ENCODE measurements at places on chromosomes 6 and 20.

- H3K27me3 ChIP-seq, result no peaks in the 10 kb centered on the region
- DNase-seq, result no peak
- H3K27ac ChIP-seq, result no peak overlapping the region
Observed at GRCh38 chr6:127436578-127437110, 22.5 kb downstream of the KIAA0408 start.

DNA sequence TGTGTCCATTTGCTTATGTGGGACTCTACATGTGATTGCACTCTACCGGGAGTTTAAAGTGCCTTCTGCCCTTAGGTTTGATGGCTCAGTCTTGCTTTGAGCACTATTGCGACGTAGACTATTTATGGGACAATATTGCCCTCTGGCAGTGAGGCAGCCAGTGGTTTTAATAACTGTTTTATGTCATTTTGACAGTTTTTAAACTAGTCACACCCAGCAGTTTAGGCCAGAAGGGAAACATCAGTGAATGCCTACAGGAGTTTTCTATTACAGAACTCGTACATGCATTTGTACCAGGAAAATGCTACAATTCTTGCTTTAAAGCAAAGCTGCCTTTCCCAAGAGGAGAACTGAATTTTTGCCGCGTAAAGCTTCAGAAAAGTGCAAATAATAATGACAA, 813.7 kb downstream of the KIF16B start:
- no peaks in the 10 kb centered on the region for H3K36me3 ChIP-seq
- no peaks in the 10 kb centered on the region for H3K27me3 ChIP-seq
- no peak overlapping the region for H3K4me3 ChIP-seq
- no peak overlapping the region for H3K27ac ChIP-seq

DNA sequence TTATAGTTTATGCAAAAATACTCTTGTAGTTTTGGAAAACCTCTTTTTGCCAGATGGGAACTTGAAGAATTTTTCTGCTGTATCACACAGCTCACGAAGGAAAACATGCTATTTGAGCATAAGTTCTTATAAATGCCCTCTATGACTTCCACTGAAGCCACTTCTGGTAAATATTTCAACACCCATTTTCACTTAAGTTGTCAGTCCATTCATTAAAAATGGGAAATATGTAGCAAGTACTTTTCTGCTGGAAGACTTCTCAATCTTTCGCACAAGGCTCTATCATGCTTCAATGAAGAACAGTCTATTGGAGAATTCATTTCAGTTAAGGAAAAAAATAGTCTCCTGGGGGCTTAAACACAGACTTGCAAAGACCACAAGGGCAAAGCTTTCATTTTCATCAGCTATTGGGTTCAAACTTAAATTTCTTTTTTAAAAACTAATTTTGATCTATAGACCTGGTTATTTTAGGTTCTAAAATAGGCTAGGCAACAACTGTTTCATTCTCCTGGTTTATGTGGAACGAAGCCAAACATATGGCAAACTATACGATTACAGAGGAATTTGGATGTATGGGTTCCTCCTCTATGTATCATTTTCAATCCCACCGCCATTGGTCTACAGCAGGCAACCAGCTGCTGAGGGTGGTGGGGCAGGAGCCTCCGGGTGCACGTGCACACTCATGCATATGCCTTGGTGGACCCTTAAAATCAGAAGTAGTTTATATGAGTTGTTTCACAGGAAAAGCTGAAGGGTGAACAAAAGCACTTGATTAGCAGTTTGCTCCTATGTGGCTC, 38.7 kb downstream of the LAMA4 start:
- H3K4me3 ChIP-seq, result no peak overlapping the region
- H3K27ac ChIP-seq, result peak overlapping the region; percentile 4
- H3K4me1 ChIP-seq, result peaks cover 41% of the 10 kb centered on the region
- no peak for DNase-seq
- no peaks in the 10 kb centered on the region for H3K27me3 ChIP-seq

GRCh38 chr20:7383216-7383615, 557.0 kb downstream of the HAO1 start:
- H3K4me3 ChIP-seq, result no peak overlapping the region
- H3K36me3 ChIP-seq, result no peaks in the 10 kb centered on the region
- no peak overlapping the region for H3K27ac ChIP-seq
- no peaks in the 10 kb centered on the region for H3K4me1 ChIP-seq
- H3K27me3 ChIP-seq, result no peaks in the 10 kb centered on the region
- no peak for DNase-seq

- H3K36me3 ChIP-seq, result no peaks in the 10 kb centered on the region
- H3K4me3 ChIP-seq, result no peak overlapping the region
- no peak overlapping the region for H3K27ac ChIP-seq
- peak; percentile 60 for DNase-seq
- no peaks in the 10 kb centered on the region for H3K27me3 ChIP-seq
Observed at GRCh38 chr6:170130201-170130621, 160.7 kb downstream of the DLL1 start.

DNA sequence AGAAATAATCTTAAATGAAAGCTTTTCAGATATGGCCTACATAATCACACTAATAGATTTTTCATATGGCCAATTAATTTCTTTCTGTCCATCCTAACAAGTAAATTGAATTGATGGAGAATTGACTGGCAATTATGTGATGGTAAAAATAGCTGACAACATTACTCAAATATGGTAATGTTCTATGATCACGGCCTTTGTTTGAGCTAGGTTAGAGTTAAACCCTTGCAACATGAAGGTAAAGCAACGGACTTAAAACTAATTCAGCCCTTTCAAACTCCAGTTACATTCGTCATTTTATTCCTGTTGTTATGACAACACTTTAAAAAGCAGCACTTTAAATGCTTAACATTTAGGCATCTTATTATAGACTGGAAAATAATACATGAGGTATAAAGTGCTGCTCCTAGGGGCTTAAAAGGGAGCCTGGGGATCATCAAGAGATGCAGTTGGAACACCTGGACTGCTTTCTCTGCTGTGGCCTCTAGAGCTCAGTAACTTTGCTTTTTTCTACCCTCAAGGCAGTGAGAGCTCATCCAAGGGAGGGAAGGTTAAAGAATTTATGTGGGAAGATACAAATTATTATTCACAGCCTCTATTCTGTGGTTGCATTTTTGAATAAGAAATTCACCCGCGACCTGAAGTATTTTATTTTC, 46.9 kb downstream of the RIPOR2 start:
- no peaks in the 10 kb centered on the region for H3K36me3 ChIP-seq
- H3K27ac ChIP-seq, result no peak overlapping the region
- H3K4me3 ChIP-seq, result no peak overlapping the region
- no peaks in the 10 kb centered on the region for H3K27me3 ChIP-seq
- no peaks in the 10 kb centered on the region for H3K4me1 ChIP-seq

- no peak for DNase-seq
- H3K4me1 ChIP-seq, result no peaks in the 10 kb centered on the region
- H3K36me3 ChIP-seq, result no peaks in the 10 kb centered on the region
- H3K4me3 ChIP-seq, result no peak overlapping the region
Observed at GRCh38 chr6:54515013-54515412, 206.8 kb downstream of the TINAG start.

DNA sequence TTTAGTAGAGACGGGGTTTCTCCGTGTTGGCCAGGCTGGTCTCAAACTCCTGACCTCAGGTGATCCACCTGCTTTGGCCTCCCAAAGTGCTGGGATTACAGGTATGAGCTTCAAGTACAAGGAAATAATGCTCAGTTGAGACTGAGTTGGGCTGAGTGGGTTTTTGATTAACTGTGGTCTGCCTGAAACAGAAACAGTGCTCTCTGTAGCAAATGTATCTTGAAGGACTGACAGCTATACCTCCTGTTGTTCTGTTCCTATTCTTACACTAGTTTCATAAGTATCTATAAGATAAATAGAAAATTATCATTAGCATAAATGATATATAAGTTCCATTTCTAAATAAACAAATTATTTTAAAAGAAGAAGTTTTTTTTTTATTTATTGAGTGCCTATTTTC, 142.8 kb upstream of the PTPRK start:
- no peak overlapping the region for H3K4me3 ChIP-seq
- H3K27me3 ChIP-seq, result no peaks in the 10 kb centered on the region
- H3K36me3 ChIP-seq, result no peaks in the 10 kb centered on the region
- no peaks in the 10 kb centered on the region for H3K4me1 ChIP-seq

GRCh38 chr6:77587963-77588362, 64.9 kb upstream of the MEI4 start:
- no peak overlapping the region for H3K27ac ChIP-seq
- H3K4me3 ChIP-seq, result no peak overlapping the region
- no peaks in the 10 kb centered on the region for H3K27me3 ChIP-seq
- H3K4me1 ChIP-seq, result no peaks in the 10 kb centered on the region
- DNase-seq, result no peak
- H3K36me3 ChIP-seq, result no peaks in the 10 kb centered on the region

- no peaks in the 10 kb centered on the region for H3K27me3 ChIP-seq
- no peak overlapping the region for H3K27ac ChIP-seq
- H3K36me3 ChIP-seq, result no peaks in the 10 kb centered on the region
- H3K4me3 ChIP-seq, result no peak overlapping the region
- no peak for DNase-seq
- H3K4me1 ChIP-seq, result no peaks in the 10 kb centered on the region
Observed at GRCh38 chr6:251920-252319, 40.4 kb upstream of the DUSP22 start.

- no peak overlapping the region for H3K4me3 ChIP-seq
- H3K27ac ChIP-seq, result no peak overlapping the region
- H3K27me3 ChIP-seq, result no peaks in the 10 kb centered on the region
Observed at GRCh38 chr20:59895908-59896307, 37.5 kb downstream of the SYCP2 start.

GRCh38 chr6:149147938-149148718, 169.4 kb upstream of the TAB2 start:
- H3K4me1 ChIP-seq, result peaks cover 4% of the 10 kb centered on the region
- no peak for DNase-seq
- no peak overlapping the region for H3K27ac ChIP-seq
- no peaks in the 10 kb centered on the region for H3K36me3 ChIP-seq
- no peaks in the 10 kb centered on the region for H3K27me3 ChIP-seq

DNA sequence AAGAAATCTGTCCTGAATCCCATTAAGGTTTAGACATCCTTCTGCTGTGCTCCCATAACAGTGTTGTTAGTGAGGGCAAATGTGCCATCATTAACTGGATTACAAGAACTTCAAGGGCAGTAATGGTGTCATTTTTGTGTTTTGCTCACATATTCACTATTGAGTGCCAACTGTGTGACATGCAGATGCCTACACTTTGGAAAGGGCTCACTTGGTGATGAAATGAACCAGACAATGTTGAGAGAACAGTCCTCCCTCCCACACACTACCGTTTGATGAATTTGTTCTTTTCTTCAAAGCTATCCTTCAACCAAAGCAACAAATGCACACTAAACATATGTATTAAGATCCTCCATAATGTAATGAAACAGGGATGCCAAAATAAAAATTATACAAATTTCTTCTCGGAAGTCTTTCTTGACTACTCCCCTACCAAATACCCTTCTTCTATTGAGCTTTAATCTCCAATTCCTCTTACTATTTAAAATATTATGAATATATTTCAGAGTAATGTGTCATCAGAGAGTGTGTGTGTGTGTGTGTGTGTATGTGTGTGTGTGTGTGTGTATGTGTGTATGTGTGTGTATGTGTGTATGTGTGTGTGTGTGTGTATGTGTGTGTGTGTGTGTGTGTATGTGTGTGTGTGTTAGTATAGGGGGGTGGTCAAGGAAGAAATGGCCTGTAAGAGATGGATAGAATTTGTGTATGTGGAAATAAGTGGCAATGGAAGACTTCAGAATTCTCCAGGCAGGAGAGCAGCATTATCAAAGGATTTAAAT, 92.3 kb upstream of the ENPP5 start:
- DNase-seq, result no peak
- H3K4me3 ChIP-seq, result no peak overlapping the region
- no peaks in the 10 kb centered on the region for H3K27me3 ChIP-seq
- H3K4me1 ChIP-seq, result no peaks in the 10 kb centered on the region
- no peaks in the 10 kb centered on the region for H3K36me3 ChIP-seq
- no peak overlapping the region for H3K27ac ChIP-seq

GRCh38 chr6:15077961-15078360, 167.9 kb upstream of the JARID2 start:
- no peaks in the 10 kb centered on the region for H3K4me1 ChIP-seq
- no peak overlapping the region for H3K4me3 ChIP-seq
- H3K27ac ChIP-seq, result no peak overlapping the region
- no peak for DNase-seq
- no peaks in the 10 kb centered on the region for H3K27me3 ChIP-seq

DNA sequence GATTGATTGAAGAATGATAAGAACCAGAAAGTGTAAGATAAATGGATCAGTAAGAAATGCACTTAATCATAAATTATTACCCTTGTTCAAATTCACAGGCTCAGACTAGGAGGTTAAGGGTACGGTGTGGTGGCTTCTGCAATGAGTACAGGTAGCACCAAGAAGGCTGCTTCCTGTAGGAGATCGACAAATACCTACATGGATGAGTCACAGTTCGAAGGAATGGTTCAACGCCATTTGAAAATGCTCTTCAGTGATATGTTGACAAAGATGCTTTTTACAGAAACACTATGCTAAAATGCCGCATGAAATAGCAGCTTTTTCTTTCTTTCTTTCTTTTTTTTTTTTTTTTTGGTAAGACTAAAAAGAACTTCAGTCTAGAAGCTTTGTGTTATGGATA, 116.2 kb downstream of the DTNBP1 start:
- peaks cover 11% of the 10 kb centered on the region for H3K4me1 ChIP-seq
- H3K27ac ChIP-seq, result no peak overlapping the region
- no peaks in the 10 kb centered on the region for H3K27me3 ChIP-seq
- H3K36me3 ChIP-seq, result no peaks in the 10 kb centered on the region

GRCh38 chr6:139568151-139568955, 193.9 kb upstream of the CITED2 start:
- H3K4me1 ChIP-seq, result peaks cover 12% of the 10 kb centered on the region
- no peak overlapping the region for H3K4me3 ChIP-seq
- H3K27ac ChIP-seq, result no peak overlapping the region
- no peak for DNase-seq

DNA sequence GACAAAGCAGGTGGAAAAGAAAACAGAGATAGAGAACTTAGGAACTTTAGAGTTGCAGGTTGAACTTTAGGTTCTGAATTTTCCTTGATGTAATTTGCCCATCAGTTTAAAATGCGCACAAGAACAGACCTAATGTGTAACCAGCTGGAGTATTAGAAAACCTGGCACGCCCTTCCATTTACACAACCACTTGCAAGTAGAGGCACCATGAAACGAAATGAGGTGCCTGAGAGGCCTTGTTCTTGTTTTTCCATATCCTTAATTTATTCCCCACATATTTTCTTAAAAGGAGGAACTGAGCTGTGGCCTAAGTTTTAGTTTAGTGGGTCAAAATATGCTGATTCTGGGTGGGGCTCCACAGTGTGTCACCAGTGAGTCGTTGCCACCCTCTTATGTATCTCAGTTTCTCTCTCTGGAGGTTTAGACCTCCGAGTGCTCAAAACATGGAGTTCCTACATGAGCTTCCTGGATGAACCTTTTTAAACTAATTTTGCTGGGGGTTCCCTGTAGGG, 17.2 kb upstream of the IL22RA2 start:
- DNase-seq, result no peak
- H3K36me3 ChIP-seq, result no peaks in the 10 kb centered on the region
- H3K27me3 ChIP-seq, result no peaks in the 10 kb centered on the region
- H3K4me1 ChIP-seq, result no peaks in the 10 kb centered on the region
- H3K4me3 ChIP-seq, result no peak overlapping the region
